ENCODE measurements at places on chromosomes 1 and 21.

DNA sequence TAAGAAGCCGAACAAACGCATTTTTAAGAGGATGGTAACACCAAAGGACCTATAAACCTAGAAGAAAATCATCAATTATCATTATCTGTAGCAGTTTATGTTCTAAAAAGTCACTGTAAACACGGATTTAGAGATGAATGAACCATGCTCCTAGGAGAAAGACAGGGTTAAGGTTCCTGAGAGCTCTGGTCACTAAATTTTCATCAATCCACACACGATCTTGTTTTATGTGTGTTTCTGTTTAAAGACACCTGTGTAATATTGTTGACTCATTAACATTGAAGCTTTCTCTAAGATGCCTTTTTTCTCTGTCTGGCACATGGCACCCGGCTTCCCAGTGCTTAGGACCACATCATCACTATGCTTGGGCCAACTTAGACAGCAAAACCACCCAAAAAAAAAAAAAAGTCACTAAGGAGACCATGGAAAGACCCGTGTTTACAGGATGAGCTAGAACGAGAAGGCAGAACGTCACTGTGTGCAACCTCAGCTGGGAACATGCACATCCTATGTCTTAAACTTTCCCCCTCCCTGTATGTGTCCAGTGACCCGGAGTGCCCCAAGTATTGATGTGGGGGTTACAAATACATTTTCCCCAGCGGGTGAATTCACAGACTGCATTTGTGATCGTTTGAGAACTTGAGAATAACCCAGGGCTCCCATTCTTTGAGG is 55.8 kb upstream of the PDE9A start:
- no peak for DNase-seq

GRCh38 chr1:43547538-43548072 is 16.9 kb downstream of the PTPRF start:
- no peak for DNase-seq

DNA sequence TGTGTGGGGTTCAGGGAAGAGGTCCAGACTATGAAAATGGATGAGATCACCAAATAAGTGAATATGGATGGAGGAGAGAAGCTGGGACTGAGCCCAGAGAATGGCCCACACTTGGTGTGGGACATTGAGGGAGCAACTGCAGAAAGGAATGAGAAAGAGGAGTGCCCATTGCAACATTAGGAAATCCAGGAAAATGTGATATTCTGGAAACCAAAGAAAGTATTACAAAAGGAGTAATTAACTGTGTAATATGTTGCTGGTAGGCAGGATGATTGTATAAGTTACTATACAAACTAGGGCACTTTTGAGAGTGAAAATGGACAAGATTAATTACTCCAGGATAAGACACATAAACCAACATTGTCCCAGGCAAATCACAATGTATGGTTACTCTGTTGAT is 59.8 kb upstream of the ARTN start:
- DNase-seq, result no peak

DNA sequence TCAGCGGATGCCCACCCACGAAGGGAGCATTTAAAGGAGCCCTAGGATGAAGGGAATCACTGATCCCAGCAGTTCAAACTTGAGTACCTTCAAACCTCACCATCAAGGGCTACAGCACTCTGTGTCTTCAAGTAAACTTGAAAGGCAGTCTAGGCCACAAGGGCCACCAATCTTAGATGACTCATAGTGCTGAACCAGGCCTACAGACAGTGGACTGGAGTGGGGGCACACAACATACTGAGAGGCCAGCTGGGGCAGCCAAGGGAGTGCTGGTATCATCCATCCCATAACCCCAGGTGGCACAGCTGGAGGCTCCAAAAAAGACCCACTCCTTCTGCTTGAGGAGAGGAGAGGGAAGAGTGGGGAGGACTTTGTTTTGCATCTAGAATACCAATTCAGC is 345.4 kb downstream of the DUSP10 start:
- no peak for DNase-seq

DNA sequence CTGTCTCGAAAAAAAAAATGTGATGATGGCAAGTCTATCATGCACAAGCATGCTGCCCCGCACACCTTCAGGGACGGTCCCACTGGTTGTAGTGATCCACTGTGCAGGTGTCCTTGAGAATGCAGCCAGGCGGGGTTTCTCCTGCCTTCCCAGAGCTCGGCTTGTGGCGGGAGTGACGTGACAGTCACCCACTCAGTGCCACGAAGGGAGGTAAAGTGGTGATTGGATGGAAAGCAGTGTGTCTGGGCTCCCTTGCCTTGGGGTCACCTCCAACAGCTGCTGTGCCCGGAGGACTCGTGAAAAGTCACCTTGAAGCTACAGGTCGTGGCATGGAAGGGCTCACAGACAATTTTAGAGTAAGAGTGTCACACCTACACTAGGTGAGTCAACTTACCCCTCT is 33.5 kb upstream of the TRIM17 start:
- DNase-seq, result no peak

GRCh38 chr1:107599220-107599619 is 365.8 kb downstream of the VAV3 start:
- no peak for DNase-seq

- DNase-seq, result no peak
These were observed 2.2 kb downstream of the SPATA46 start for GRCh38 chr1:162374406-162374805.

DNA sequence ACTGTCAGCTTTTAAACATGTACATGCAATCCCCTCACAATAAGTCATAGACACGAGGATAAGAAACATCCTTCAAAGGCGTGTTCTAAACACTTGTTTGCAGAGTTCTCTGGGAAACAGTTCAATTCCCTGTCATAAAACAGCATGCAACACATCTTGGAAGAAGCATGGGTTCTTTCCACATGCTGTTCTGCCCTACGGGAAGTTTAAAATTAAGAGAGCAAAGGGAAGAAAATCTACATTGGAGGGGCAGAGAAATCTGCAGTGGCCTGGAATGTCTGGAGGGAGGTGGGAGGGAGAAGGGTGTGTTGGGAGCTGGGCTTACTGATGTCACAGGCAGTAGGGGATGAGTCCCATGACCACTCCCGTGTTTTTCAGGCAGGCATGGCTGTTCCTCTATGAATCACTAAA is 98.3 kb upstream of the SLC2A1 start:
- peak; percentile 54 for DNase-seq

- DNase-seq, result no peak
These were observed 211.5 kb downstream of the TRABD2B start for GRCh38 chr1:47785561-47786271.

DNA sequence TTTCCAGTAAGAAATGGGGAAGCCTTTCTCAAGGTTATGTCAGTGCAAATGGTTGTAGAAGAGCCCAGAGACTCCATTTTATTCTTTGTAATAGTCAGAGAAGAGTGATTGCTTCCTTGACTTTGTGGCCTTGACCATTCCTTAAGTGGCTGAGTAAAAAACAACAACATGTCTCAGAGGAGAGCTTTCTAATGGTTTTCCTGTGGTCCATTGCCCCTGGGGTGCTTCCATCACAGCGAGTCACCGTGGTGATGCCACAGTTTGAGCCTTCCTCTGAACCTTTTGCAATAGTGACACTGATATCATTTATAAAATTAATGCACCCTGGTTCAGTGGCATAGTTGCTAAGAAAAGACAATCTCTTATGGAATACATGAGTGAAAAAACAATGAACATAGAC is 38.6 kb downstream of the PAPPA2 start:
- DNase-seq, result peak; percentile 16

- no peak for DNase-seq
These were observed 31.4 kb downstream of the ZBTB17 start for GRCh38 chr1:15944308-15945010.

DNA sequence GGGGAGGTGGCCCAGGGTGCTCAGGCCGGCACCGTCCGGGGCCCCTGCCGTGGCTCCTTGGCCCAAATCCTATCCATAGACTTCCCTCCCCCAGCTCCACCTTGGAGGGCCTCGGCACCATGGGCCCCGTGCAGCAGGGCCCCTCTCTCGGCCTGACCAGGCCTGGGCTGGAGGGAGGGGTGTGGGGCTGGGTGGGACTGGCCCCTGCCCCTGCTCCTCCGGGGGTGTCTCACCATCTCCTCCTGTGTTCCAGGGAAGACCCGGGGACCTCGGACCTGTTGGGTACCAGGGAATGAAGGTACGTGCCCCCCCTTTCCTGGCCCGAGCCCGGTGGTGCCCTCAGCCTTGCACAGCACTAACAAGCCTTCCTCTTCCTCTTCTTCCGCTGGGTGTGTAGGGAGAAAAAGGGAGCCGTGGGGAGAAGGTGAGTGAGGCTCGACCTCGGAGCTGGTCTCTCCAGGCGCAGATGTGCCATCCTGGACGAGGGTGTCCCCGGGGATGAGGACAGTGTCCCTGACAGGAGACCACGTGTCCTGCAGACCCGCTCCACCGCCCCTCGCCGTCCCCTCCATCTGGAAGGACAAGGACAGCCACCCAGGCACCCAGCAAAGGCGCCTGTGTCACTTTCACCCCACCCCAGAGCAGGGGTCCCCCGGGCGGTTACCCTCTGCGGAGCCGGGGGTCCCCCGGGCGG is 7.9 kb downstream of the COL6A1 start:
- DNase-seq, result no peak
